ENCODE measurements at places on chromosomes 2 and 18. TPM values are rescaled to one million over a fixed set of nuclear protein-coding genes. Genes with fewer than 3 reads are reported as not detected.
A peak's percentile ranks its signal among the peaks of the same experiment; 100 is the strongest.

GRCh38 chr2:40113997-40114396 lies 334.9 kb upstream of the THUMPD2 start:
- DNase-seq, result no peak

The FRZB gene
- 8.1 TPM for total RNA-seq

The LNPK gene
- total RNA-seq, result 27.2 TPM

The CAPN14 gene
- total RNA-seq, result 0.49 TPM

The NBEAL1 gene
- total RNA-seq, result 38.8 TPM

- no peak for DNase-seq
Measured at GRCh38 chr18:26405190-26405801, 143.1 kb downstream of the KCTD1 start.

DNA sequence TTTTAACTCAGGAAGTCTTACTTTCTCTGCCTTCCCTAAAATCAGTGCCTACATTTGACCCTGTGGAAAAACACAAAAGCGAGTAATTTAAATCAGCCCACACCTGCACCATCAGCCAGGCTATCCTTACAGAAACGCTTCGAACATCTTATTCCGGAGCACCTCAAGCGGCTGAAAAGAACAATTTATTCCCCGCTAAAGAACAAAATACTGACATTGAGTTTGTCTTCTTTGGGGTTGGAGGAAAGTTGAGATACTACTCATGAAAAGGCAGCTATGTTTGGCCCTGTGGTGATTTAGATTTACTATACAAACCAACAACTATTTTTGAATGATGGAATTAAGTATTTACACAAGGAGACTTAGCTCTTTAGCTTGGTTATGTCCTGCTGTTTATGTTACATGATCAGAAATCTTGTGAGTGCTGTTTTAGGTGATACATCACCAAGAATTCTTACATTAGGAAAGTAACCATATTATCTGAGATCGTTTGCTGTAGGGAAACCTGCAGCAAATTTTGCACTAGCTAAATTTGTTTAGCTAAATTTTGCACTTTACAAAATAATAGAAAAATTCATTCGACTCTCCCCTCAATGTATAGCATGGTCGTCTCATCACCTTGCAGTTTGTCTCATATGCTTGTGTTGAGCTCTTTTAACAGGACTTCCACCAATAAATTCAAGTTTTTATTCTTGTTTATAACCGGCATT lies 158.8 kb upstream of the SIX2 start:
- DNase-seq, result no peak

DNA sequence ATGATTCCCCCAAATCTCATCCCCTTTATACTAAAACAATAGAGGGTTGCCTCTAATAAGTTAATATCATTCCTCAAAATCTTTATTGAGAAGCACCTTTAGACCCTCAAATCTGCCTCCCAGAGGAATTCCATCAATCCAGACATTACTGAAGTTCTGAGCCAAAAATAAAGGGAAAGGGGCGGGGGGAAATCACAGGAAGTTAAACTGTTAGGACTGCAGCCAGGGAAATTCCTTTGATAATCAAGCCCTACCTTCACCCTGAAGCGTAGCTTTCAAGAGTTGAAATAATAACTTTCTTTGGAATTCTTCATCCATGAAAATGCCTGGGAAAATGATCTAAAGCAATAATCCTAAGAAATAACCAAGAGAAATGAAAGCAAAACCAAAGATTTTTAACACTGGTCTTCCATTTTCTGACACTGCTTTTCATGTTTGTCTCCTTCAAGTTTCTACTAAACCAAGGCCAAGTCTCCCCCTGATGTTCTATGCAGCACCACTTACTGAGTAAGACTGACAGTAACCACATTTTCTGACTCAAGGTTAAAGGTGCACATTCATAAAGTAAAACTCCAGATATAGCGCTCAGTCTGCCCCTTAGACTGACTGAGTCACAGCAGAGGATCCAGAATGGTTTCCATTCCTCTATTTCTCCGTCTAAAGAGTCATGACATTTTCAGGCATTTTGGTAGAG lies 78.2 kb downstream of the TCF4 start:
- DNase-seq, result no peak

DNA sequence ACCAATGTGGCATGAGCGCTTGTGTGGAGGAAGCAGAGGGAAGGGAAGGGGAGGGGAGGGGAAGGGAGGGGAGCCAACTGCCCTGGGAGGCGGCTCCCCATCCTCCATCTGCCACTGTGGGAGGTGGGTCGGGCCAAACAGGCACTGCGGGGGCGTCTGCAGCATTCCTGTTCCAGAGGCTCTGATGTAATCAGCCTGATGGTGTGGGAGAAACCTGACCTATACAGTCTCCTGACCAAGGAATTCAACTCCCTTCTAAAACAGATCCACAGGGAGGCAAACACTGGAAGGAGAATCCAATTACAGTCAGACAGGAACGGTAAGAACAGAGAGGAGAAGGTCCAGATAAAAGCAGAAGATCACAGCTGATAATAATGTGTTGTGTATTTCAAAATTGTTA lies 88.8 kb downstream of the CD8B2 start:
- peak; percentile 36 for DNase-seq

The REG3A gene
- total RNA-seq, result not detected

The SFTPB gene
- total RNA-seq, result not detected

GRCh38 chr2:17166506-17166905 lies 351.7 kb downstream of the RAD51AP2 start:
- DNase-seq, result no peak

DNA sequence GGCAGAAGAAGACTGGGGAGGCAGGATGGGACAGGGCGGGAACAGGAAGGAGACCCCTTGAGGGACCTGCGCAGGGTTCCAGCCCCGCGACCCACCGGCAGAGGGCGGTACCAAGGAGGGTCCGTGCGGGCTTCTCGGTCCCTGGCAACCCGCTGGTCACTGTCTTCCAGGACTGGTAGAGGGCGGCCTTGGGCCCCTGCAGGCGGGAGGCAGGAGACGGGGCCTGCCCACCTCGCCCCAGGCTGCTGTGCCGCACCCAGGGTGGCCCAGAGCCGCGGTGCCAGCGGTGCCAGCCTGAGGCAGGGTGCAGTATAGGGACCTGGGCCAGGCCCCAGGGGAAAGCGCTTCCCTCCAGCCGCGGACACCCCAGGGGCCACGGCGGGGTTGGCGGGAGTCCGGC lies 34.5 kb downstream of the NEURL3 start:
- no peak for DNase-seq

The CIDEA gene
- 11.1 TPM for total RNA-seq

- no peak for DNase-seq
Measured at GRCh38 chr2:147424766-147425165, 420.1 kb upstream of the ACVR2A start.

DNA sequence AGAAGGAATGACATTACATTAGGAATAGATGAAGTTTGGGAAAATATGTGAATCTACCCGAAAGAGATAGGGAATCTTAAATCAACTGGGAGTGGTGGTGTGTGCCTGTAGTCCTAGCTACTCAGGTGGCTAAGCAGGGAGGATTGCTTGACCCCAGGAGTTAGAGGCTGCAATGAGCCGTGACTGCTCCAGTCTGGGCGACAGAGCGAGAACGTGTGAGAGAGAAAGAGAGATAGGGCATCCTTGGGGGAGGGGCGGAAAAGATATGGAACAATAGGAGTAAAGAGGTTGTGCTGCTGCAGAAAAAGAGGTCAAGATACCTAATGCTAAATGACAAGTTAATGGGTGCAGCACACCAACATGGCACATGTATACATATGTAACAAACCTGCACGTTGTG lies 47.1 kb upstream of the ADAM23 start:
- no peak for DNase-seq

GRCh38 chr2:54755641-54756326 lies 32.3 kb downstream of the EML6 start:
- no peak for DNase-seq

DNA sequence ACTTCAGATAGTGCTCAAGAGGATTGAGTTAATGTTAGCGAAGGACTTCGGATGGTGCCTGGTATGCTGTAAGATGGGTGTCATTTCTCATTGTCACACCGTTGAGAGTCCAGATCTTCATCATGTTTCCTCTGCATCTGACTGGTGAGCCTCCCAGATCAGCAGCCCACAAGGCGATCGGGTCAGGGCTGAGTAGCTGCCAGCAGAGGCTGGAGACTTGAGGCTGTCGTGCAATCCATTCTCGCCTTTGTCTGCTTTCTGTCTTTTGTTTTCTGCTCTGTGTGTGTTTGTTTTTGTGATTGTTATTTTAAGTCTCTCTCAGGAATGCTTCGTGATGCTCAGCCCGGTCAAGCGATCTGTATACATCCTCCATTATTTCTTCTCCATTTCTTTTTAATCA lies 95.8 kb downstream of the TGOLN2 start:
- DNase-seq, result no peak

The EPHA4 gene
- 51.2 TPM for total RNA-seq

DNA sequence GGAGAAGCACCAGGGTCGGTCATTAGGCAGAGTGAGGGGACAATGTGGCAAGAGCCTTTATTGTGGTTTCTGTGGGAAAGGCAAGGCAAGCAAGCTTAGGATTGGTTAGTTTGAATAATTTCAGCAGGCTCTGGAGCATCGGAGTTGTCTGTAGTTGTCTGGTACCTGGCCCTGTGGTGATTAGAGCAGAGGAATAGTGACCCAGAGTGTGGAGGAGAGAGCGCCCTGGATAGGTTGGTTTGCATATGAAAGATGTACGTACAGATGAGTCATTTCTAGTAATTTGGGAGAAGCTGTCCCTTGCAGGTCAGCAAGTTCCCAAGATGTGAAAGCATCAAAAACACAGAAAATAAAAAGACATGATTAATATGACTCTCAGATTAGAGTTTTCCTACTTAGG lies 383.1 kb upstream of the MEX3C start:
- no peak for DNase-seq

DNA sequence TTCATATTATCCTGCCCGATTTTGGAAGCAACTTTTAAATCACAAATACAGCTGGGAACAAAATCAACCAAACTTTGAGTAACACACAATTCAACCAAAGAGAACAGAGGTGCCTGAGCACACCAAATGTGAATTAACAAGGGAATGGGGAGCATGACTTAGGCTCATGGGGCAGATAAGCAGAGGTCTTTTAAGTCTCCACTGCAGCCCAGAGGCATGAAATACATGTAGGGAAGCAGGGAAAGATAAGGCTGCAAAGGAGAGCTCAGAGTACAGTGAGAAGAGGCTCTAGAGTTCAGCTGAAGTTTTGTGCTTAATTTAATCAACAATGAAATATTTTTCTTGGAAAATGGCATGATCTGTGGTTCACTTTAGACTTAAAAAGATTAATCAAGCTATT lies 49.0 kb downstream of the CYTIP start:
- DNase-seq, result no peak

GRCh38 chr2:218077464-218078216 lies 8.6 kb downstream of the RUFY4 start:
- DNase-seq, result no peak

- no peak for DNase-seq
Measured at GRCh38 chr2:11368059-11368572, 23.7 kb upstream of the ROCK2 start.

- DNase-seq, result no peak
Measured at GRCh38 chr2:105757433-105757832, 12.7 kb downstream of the NCK2 start.

DNA sequence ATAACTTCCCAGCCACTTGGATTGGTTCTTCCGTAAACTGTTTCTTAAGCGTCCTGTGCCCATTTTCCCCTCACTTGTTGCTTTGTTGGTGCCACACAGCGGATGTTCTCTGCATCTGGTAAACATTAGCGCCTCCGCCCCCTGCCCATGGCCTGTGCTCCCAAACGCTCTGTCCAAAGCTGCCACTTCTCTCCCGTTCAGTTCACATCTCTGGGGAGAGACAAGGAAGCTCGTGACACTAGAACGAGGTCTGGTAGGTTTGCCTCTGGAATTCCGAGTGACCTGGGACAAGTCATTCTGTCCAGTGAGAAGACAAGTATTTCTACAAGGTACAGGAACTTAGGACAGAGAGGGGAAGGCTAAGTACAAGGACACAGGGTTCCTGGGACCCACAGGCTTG lies 9.4 kb downstream of the COPS9 start:
- no peak for DNase-seq

DNA sequence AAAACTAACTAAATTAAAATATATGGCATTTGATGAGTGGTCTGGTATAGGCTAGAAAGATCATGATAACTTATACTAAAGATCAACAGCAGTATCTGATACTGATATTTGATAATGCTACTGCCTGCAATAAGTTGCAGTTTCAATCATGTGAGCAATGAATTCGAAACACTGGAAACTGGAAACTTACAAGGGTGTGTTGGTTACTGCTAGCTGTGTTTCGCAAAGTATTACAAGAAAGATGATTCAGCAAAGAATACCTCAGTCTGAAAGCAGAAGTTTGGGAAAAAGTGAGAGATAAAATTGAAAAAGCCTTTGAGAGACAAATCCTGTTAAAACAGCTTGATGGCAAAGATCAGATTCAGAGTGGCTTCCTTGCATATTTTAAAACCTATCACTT lies 294.5 kb downstream of the CCDC178 start:
- no peak for DNase-seq
